ENCODE measurements at places on chromosomes 3 and 15.

- no peak for DNase-seq
Observed at GRCh38 chr15:56042498-56042897, 49.1 kb upstream of the NEDD4 start.

DNA sequence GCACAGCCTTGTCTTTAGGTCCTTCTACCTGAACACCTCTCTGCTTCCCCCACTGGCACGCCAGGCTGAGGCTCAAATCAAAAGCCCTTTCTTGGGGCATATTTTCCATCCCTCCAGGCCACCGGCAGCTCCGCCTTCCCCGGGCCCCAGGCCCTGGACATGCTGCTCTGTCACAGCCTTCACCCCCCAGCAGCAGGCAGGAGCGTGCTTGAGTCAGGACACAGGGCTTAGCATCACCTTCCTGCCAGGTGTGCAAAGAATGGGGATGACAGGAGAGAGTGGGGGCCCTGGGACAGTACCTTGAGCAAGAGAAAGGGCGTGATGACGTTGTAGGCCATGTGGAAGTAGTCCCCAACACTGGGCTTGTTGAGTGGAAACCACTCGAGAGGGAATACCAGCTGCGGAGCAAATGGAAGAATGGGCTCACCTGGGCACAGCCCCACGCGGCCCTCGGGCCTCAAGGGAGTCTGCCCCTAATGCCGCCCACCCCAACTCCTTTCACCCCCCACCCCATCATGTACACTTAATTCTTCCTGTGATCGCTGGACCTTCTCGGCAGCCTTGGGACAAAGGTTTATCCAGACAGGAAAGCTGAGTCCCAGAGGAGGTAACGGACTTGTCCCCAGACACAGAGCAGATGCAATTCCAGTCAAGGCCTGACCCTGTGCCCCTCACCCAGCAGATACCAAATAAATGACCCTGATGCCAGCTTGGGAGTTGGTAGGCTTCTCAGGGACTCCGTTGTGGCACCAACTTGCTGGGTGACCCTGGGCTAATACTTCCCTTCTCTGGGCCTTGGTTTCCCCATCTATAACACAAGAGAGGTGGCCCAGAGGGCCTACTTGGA, 9.1 kb upstream of the CALML4 start:
- no peak for DNase-seq

- DNase-seq, result no peak
Observed at GRCh38 chr3:40255532-40255931, 54.0 kb upstream of the EIF1B start.

DNA sequence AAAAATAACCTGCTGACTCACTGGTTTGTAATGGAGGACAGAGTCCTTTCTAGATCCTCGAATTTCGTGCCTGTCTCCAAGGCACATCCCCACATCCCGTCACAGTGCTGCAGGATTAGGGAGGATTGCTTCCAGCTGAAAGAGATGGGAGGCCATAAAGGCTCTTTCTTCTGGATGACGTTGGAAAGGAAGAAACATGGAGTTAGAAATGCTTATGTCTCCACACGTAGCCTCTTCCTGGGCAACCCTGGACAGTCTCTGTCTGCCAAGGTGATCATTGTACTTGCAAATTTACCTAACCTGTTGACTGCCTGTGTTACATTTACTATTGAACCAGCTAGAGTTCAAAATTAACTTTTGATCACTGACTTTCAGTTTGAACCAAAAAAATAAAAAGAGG, 27.6 kb upstream of the VILL start:
- DNase-seq, result no peak

DNA sequence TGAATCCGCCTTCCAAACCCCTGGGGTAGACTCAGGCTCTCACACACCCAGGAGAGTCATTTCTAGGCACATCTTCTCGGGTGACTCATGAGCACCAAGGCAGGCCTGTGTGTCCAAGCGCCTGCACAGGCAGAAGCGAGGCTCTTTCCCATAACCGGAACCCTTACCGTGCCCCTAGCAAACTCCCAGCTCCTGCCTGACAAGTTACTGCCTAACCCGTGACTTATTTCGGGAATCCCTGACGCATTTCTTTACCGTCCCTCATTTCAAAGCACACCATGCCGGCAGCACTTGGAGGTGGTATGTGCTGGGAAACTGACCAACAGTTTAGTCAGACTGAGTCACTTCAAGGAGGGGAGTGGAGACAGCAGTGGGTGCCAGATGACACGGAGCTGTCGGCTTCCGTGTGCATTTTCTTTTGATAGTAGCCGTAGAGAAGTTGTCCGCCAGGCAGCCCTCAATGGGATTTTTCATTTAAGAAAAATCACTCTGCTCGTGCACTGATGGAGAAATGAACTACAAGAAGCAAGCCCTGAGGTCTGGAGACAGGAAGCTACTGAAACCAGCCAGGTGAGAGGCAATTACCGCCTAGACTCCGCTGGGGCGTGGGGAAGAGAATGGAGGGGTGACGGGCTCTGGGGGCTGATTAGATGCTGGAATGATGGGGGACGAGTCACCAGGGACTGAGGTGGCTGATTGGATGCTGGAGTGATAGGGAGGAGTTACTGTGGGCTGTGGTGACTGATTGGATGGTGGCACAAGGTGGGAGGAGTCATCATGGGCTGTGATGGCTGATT, 17.3 kb upstream of the HRH1 start:
- DNase-seq, result peak; percentile 75

GRCh38 chr3:123686251-123686650, 101.4 kb upstream of the HACD2 start:
- no peak for DNase-seq

DNA sequence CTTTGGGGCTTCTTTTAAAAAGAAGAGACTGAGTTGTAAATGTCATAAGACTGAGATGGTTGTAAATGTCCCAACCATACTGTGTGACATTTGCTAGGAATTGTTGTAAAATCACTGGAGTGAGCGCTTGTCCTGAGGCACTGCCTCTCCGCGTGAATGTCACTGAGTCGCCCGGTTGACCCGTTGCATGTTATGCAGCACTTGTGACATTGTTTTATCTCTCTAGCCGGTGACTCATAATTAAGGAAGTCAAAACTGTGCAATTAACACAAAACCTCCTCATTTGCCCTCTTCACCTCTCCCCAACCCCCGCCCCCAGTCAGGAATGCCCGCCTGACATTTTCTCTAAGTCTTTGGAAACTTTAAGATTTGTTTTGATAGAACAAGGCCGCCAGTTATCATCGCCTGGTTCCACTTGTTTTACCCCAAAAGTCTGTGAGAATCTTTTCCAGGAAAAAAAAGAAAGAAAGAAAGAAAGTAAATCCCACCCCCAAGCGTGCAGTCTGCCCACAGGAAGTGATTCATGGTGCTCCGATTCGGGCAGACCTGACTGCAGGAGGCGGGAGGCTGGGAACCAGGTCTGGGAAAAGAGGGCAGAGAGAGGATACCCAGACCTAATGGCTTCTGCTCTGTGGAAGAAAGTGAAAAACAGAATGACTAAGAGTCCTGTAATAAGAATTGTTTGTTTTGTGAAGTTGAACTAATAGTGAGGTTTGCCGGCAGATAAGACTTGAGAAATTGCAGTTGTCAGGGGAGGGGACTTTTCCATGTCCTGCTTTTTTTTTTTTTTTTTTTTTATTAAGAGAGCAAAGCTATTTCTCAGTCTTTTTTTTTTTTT, 84.8 kb downstream of the SMAD3 start:
- peak; percentile 89 for DNase-seq

DNA sequence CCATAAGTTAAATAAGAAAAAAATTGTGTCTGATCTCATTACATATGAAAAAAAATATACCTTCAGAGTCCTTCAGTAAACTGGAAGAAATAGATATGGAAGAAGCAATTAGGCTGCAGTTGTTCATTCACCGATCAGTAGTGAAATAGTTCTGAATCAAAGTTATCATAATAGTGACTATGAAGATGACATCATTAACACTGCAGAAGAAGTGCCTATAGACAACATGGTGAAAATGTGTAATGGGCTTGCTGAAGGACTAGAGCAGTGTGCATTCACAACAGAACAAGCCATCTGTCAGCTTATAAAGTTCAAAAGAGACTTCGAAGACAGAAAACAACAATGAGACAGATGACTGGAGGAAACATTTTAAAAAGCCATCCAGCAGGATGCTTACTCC, 144.5 kb downstream of the NAALADL2 start:
- DNase-seq, result no peak

GRCh38 chr3:65433480-65433879, 605.2 kb downstream of the MAGI1 start:
- DNase-seq, result no peak

DNA sequence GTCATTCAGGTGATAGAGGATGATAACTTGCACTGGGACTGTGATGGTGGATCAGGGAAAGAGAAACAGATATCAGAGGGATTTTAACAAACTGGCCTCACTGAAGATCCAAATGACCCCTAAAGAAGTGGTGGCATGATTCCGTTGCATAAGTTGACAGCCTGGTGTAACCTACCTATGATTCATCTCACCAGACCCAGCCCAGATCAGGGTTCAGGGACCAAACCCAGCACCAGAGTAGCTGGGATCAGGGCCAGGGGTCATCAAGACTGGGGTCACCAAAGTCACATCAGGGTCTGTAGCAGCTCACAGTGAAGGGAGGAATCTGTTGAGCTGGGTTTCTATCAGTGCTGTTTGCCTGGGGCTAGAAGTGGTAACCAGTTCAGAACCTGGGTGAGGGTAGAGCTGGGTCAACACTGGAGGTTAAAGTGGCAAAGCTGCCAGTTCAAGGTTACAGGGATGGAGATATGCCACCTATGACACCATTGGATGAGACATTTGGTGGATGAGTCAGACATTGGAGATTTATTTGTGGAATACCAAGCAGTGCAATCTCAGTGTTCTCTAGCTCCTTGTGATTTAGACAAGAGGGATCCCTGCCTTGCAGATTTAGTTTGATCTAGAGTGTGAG, 35.9 kb downstream of the CASR start:
- DNase-seq, result no peak

DNA sequence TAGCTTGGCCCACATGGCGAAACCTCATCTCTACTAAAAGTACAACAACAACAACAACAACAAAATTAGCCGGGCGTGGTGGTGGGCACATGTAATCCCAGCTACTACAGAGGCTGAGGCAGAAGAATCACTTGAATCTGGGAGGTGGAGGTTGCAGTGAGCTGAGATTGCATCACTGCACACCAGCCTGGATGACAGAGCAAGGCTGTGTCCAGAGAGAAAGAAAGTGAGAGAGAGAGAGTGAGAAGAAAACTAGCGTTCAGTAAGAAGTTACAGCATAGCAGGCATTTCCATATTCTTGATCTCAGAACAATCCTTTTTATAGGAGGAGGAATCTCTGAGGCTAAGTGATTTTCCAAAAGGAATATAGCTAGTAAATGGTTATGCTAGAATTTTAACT, 1076.1 kb downstream of the AGBL1 start:
- DNase-seq, result no peak

GRCh38 chr3:59839283-59839682, 789.5 kb upstream of the CFAP20DC start:
- DNase-seq, result no peak

GRCh38 chr3:59167756-59168155, 117.9 kb upstream of the CFAP20DC start:
- DNase-seq, result no peak

- DNase-seq, result no peak
Observed at GRCh38 chr3:159451067-159451466, 537.6 kb upstream of the IL12A start.

GRCh38 chr15:101167753-101168462, 83.9 kb downstream of the CHSY1 start:
- DNase-seq, result peak; percentile 71

DNA sequence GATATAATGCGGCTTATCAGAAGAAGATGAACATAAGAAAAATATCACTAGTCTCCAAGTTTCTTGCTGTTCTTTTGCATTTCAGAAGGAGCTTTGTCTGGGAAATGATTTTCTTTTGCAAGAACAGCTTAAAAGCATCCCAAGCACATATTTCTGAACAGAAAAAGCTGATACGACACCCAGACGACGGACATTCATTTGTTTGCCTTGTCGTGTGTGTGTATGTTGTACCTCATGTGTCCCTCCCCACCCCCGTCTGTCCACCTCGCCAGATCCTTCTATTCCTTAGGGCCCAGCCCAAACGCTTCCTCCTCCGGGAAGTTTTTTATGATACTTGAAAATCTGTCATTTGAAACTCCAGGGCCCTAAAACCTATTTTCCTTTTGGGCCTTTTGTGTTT, 8.8 kb downstream of the ITPR1 start:
- no peak for DNase-seq

- DNase-seq, result no peak
Observed at GRCh38 chr15:69652293-69652692, 199.7 kb downstream of the RPLP1 start.

DNA sequence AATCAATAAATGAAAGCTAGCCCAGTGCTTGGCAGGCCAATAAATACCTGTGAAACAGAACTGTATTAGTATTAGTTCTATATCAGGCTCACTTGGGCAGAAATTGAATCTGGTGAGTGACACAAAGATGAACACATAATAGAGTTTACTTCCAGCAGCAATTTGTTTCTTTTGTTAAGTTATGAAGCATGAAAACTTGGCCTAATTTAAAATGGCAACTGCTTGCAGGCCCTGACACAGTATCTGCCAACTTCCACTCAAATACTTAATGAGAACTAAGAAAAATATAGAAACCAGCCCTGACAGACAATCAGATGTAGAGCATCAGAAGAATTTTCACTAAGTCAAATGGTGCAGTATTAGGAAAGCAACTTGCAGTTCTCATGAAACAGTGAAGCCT, 37.6 kb upstream of the LRIG1 start:
- DNase-seq, result no peak

DNA sequence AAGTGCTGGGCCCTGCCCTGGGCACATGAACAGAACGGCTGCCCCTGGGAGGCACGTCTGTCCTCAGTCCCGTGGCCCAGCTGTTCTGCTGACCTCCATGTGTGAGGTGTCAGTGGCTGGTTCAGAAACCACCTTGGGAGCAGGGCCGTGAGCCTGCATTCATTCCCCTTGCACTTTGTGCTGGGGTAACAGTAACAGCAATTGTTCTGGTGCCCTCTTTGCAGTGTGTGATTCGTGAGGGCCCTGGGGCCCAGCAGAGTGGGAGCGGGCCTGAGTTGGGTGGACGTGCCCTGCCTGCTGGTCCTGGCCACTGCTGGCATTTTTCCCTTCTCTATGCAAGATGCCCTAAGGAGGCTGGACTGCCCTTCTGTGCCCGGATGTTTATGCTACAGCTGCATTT, 50.4 kb upstream of the MYZAP start:
- no peak for DNase-seq

DNA sequence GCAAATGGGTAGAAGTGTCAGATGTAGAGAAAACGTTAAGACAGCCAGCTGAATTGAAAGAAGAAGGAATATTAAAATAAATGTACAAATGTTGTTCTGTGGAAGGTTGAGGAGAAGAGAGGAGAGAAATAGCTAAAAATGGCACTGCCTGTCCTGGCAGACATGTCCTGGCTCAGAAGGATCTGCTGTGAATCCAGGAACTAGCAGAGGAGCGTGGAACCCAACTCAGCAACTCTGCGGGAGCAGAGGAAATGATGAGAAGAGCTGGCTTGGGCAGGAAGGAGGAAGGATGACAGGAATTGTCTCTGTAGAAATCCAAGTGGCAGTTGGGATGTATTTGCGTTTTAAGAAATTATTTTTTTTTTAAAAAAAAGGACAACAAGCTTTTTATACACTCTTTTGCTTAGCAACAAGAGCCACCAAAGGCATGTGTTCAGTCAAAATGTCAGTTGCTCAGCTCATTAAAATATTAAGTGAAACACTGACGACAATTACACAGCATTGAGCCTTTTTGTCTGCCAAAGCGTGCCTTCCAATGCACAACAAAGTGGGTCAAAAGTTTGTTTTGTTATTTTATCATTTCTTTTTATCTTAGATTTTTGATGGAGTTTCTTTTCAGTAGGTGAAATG, 16.1 kb downstream of the NANOGP8 start:
- DNase-seq, result no peak

- DNase-seq, result no peak
Observed at GRCh38 chr3:178969004-178969700, 102.5 kb downstream of the ZMAT3 start.

Measured in adrenal gland (tissue), 19 donors.